ENCODE measurements at places on chromosomes 7 and 10. TPM values are rescaled to one million over a fixed set of nuclear protein-coding genes. Genes with fewer than 3 reads are reported as not detected.

GRCh38 chr10:86289577-86289868 lies 77.1 kb downstream of the GRID1 start:
- DNase-seq = no peak

PTPRE gene
- 53.0 TPM for total RNA-seq

- no peak for DNase-seq
These were observed 1127.7 kb downstream of the REEP3 start for GRCh38 chr10:64648915-64649314.

ASB4 gene
- total RNA-seq = 0.80 TPM

GRCh38 chr7:39539816-39540215 lies 26.4 kb upstream of the YAE1 start:
- DNase-seq = no peak

TACC2 gene
- total RNA-seq = 49.1 TPM

C10orf105 gene
- 0.53 TPM for total RNA-seq

ACADSB gene
- total RNA-seq = 39.5 TPM
